ENCODE measurements at places on chromosomes 11 and 22. TPM values are rescaled to one million over a fixed set of nuclear protein-coding genes. Genes with fewer than 3 reads are reported as not detected.

DNA sequence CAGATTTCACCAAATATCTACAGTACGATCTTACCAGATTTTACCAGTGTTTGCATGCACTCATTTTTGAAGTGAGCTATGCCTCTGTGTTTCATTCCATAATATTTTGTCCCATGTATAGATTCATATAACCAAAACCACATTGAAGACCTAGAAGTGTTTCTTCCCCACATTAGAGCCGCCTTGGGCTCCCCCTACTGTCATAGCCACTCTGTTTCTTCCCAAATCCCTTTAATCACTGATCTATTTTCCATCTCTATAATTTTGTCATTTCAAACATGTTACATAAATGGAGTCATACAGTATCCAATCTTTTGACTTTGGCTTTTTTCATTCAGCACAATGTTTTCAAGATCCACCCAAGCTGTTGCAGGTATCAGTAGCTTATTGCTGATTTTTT, 12.7 kb downstream of the MRGPRX3 start:
- DNase-seq, result no peak
- no peaks in the 10 kb centered on the region for H3K36me3 ChIP-seq
- H3K27ac ChIP-seq, result no peak overlapping the region
- no peaks in the 10 kb centered on the region for H3K27me3 ChIP-seq

- no peak overlapping the region for H3K4me3 ChIP-seq
- H3K27me3 ChIP-seq, result no peaks in the 10 kb centered on the region
- H3K4me1 ChIP-seq, result no peaks in the 10 kb centered on the region
- no peak overlapping the region for H3K27ac ChIP-seq
These were observed 32.2 kb upstream of the PTPRJ start for GRCh38 chr11:47948137-47948536.

Gene WNT7B
- 0.41 TPM for total RNA-seq

Gene BSCL2
- 24.1 TPM for total RNA-seq

DNA sequence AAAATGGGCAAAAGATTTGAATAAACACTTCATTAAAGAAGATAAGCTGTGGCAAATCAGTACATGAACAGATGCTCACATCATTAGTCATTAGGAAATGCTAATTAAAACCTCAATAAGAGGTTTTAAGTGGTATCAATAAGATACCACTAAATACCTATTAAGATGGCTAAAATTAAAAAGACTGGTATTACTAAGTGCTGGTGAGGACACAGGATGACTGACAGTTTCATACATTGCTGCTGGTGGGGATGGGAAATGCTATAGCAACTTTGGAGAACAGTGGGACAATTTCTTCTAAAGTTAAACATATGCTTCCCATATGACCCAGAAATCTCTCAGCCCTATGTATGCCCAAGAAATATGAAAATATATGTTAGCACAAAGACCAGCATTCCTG, 69.2 kb downstream of the COMMD9 start:
- H3K4me3 ChIP-seq, result no peak overlapping the region
- H3K27me3 ChIP-seq, result no peaks in the 10 kb centered on the region
- DNase-seq, result no peak
- H3K36me3 ChIP-seq, result no peaks in the 10 kb centered on the region
- no peaks in the 10 kb centered on the region for H3K4me1 ChIP-seq

DNA sequence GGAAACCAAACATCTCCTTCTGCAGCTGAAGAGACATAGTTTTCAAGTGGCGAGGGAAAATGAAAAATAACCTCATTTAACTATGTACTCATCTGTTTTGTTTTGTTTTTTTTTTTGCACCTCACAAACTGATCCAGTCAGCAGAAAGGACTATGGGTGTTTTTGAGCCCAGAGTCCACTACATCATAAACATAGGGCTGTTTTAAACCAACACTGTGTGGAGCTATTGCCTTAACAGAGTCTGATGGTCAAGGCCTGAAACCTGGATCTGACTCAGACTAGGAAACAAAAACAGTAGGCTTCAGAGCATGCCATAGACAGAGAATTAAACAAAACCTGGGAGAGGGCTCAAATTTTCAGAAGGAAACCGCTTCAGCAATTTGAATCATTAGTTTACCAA, 99.3 kb upstream of the FSHB start:
- no peaks in the 10 kb centered on the region for H3K27me3 ChIP-seq
- no peaks in the 10 kb centered on the region for H3K36me3 ChIP-seq
- H3K4me1 ChIP-seq, result no peaks in the 10 kb centered on the region
- no peak overlapping the region for H3K4me3 ChIP-seq

Gene POU2AF3
- 0.97 TPM for total RNA-seq

GRCh38 chr22:49975543-49976389, 15.2 kb downstream of the PIM3 start:
- peak; percentile 16 for DNase-seq
- H3K27ac ChIP-seq, result peak overlapping the region; percentile 76
- no peaks in the 10 kb centered on the region for H3K27me3 ChIP-seq
- no peaks in the 10 kb centered on the region for H3K4me1 ChIP-seq
- no peak overlapping the region for H3K4me3 ChIP-seq
- no peaks in the 10 kb centered on the region for H3K36me3 ChIP-seq

GRCh38 chr11:69058511-69059270, 10.0 kb downstream of the TPCN2 start:
- H3K27ac ChIP-seq, result no peak overlapping the region
- no peak for DNase-seq
- H3K36me3 ChIP-seq, result no peaks in the 10 kb centered on the region

Gene PRODH
- total RNA-seq, result not detected

Gene KCNK7
- total RNA-seq, result not detected

DNA sequence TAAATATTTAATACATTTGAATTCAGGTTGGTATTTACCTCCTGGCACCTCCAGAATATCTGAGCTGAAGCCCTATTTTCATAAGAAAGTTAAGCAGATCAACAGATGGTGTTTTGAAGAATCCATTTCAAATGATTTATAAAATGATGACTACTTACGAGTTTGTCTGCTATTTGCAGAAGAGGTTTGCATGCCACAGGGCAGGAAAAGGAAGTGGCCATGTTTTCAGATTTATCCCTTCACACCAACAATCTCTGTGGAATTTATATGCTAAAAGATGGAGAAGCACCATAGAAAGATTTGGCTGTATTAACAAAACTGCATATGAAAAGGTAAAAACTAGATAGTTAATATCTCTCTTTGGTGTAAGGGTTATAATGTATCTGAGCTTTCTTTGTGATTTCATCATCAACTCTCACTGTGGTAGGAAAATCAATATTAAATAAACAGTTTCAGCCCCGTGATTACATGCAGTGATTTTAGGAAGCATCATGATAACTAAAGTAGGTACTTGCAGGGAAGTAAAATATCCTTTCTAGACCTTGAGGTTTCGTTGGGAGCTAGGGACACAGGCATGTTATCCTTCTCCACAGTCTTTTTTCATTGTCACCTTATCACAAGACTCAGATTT, 2.6 kb downstream of the BMAL1 start:
- H3K4me3 ChIP-seq, result no peak overlapping the region
- no peaks in the 10 kb centered on the region for H3K27me3 ChIP-seq
- H3K27ac ChIP-seq, result no peak overlapping the region
- DNase-seq, result no peak
- peaks cover 5% of the 10 kb centered on the region for H3K4me1 ChIP-seq
- H3K36me3 ChIP-seq, result no peaks in the 10 kb centered on the region

DNA sequence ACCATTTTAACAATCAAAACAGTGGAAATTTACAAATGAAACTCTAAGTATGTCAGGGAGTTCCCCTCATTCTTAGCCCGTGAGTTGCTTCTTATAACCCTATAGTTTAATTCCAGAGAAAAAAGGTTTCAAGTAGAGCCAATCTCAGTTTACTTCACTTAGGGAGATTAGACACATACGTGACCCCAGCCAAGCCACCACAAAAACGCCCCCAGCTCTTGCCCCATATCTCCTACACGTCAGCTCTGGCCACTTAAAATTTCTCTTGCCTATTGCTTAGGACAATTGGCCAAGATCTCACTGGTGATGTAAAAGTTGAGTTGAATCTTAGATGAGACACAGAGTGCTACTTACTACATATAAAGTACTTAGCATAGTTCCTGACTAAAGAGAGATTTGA, 166.4 kb downstream of the ETS1 start:
- no peak overlapping the region for H3K4me3 ChIP-seq
- DNase-seq, result peak; percentile 38
- H3K36me3 ChIP-seq, result no peaks in the 10 kb centered on the region

DNA sequence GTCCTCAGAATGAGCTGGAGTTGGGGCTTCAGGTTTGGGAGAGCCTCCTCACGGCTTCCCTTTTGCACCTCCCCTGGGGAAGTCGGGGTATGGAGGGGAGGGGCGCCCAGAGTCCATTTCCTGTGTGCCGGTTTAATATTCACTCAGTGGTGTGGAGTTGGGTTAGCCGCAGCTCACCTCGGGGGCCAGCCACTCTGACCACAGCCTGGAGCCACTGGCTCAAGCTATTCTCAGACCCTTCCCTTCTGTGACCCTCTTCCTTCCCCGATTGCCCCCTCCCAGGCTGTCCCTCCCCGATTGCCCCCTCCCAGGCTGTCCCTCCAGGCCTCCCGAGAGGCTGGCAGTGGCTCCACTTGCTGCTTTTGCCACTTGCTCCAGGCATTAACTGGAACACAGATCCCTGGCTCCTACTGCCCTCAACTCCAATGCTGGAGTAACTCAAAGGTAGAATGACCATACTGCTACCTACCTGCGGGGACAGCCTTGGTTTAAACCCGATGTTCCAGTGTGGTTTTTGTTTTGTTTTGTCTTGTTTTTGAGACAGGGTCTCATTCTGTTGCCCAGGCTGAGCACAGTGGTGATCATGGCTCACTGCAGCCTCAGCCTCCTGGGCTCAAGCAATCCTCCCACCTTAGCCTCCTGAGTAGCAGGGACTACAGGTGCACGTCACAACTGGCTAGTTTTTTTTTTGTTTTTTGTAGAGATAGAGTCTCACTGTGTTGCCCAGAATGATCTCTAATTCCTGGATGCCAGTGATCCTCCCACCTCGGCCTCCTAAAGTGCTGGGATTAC, 29.3 kb downstream of the RPUSD4 start:
- H3K4me3 ChIP-seq, result no peak overlapping the region
- no peak for DNase-seq
- H3K4me1 ChIP-seq, result no peaks in the 10 kb centered on the region
- H3K27me3 ChIP-seq, result no peaks in the 10 kb centered on the region

Gene PNPLA5
- not detected for total RNA-seq

DNA sequence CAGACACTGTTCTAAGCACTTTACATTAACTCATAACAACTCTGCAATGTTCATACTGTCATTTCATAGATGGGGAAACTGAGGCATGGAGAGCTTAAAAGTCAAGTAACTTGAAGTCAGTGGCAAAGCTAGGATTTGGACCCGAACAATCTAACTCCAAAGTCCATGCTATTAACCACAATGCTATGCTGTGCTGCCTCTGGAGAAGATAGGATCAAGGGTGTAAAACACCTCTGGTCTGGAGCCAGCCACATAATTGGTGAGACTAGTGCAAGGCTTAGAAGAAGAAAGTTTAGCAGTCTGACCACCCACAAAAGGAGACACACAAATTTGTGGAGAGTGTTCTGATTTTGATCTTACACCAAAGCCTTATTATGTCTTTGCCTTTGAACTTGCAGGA, 43.7 kb downstream of the ARFGAP2 start:
- no peak for DNase-seq
- no peaks in the 10 kb centered on the region for H3K27me3 ChIP-seq
- no peak overlapping the region for H3K4me3 ChIP-seq
- no peaks in the 10 kb centered on the region for H3K36me3 ChIP-seq
- H3K27ac ChIP-seq, result no peak overlapping the region

Gene EHF
- 2.2 TPM for total RNA-seq
